Amniotic epithelial cell (primary cell): ENCODE measurements at places on chromosomes 4 and X.

DNA sequence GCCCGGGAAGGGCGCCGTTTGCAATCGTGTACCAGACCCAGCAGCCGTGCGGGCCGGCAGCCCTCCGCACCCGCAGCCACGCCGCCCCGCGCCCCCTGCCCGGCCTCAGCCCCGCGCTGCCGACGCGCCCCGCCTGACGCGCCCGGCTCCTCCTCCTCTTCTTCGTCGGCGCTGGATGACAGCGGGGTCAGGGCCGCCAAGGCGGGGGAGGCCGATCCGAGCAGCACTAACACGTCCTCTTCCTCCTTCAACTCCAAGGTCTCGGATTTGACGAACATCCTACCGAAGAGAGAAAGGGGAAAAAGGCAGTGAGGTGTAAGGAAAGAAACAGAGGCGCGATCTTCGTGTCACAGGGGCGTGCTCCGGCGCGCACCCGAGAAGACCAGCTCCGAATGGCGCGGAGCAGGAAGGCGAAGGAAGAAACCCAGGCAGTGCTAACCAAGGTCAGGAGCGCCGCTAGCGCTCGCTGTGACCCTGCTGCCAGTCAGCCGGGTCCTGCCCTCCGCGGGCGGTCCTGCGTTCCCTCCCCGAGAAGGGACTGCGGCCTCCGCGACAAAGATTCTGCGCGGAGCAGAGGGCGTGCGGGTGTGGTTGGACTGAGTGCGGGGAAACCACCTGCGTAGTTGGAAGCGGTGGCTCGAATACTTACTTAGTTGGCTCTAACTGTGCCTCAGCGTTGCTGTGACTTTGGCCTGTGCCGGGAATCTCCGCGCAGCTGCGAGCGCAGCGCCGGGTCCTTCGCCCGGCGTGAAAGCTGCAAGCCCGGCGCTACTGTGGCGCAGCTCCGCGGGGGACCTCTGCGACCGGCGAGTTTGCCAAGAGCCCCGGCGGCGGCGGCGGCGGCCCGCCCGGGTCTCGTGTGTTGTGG is 548 bp downstream of the NEUROG2 start:
- no peak for DNase-seq

GRCh38 chr4:20652226-20652885 is 47.9 kb upstream of the PACRGL start:
- DNase-seq: no peak

- DNase-seq: no peak
Observed at GRCh38 chrX:39150220-39150619, 349.0 kb downstream of the MID1IP1 start.

GRCh38 chrX:47171996-47172395 is 21.6 kb upstream of the UBA1 start:
- DNase-seq: no peak

DNA sequence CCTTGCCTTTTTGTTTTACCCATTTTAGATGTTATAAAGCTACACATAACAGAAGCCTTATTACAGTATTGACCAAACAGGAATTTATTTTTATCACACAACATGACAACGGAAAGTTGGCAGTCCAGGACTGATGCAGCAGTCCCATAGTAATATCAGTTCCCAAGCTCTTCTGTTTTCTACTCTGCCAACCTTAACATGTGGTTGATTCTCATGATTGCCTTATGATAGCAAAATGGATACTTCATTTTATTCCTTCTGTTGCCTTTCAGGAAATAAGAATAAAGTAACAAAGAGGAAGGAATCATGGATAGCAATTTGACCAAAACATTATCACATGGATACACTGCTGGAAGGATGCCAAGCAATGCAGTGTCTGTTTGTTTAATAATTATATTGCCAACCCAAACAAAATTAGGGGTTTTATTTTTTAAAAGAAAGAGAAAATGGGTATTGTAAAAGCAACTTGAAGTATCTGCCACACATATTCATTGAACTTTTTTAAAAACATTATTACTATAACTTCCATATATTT is 275.7 kb downstream of the STPG2 start:
- DNase-seq: no peak

DNA sequence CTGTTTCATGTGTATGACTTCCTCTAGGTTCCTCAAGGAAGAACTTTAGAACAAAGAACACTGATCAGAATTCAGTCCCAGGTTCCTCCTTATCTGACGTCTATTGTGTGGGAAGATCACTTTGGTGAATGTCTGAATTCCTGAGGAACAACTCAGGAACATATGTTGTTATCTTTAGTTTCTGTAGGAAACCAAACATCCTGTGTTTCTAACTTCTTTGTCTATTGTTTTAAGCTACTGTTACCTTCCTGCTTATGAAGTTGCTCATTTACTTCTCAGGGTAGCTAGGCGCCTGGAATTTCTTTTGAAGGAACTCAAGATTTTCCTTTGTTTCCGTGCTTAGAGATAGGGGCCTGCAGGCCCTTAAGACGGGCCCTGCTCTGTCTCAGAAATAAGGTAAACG is 46.2 kb downstream of the MAGEB5 start:
- peak; percentile 57 for DNase-seq

GRCh38 chr4:36133658-36134057 is 110.7 kb downstream of the ARAP2 start:
- DNase-seq: no peak

DNA sequence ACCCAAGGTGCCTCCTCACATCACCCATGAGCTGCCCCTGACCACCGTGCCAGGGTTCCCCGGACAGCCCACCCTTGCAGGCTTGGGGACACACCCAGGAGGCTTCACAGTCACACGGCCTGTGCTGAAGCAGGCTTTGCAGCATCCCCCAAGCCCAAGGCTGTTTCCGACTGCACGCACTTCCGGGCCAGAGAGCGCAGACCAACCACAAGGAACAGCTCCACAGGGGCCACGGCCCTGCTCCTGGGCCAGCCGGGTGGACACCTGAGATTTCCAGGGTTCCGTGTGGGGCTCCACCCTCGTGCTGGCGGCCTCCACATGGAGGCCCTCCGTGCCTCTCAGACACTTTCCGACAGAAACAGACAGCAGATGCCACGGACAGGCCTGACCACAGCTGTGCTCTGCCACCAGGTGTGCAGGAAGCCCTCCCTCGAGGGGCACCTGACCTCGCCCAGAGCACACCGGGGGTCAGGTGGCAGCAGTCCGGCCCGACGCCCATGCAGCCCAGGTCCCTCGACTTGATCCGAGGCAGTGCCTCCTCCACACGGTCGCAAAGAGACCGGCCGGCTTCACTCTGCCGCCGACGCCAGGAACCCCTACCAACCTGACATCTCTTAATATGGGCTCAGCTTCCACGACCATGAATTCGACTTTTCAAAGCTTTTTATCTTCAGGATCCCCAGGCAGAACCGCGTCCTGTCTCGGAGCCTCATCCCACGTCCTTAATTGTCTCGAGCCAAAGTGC is 8.0 kb downstream of the CTBP1 start:
- no peak for DNase-seq

DNA sequence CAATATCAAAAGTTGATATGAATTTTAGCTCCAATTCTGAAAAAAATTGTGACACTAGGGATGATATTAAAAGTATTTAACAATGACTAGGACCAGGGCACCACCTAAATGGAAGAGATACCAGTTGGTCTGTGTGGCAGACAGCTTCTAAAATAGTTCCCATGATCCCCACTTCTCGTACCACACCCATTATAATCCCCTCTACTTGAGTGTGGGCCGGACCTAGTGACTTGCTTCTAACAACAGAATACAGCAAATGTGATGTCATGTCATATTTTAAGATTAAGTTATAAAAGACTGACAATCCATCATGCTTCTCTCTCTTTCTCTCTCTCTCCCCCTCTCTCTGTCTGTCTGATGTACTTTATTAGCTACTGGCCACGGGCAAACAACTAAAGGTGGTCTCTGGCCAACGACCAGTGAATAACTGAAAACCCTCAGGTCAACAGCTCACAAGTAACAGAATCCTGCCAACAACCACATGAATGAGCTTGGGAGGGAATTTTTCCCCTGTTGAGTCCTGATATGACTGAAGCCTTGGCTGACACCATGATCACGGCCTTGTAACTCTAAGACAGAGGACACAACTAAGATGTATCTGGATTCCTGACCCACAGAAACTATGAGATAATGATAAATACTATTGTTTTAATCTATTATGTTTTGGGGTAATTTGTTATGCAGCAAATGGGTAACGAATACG is 34.4 kb downstream of the FAM13A start:
- no peak for DNase-seq

DNA sequence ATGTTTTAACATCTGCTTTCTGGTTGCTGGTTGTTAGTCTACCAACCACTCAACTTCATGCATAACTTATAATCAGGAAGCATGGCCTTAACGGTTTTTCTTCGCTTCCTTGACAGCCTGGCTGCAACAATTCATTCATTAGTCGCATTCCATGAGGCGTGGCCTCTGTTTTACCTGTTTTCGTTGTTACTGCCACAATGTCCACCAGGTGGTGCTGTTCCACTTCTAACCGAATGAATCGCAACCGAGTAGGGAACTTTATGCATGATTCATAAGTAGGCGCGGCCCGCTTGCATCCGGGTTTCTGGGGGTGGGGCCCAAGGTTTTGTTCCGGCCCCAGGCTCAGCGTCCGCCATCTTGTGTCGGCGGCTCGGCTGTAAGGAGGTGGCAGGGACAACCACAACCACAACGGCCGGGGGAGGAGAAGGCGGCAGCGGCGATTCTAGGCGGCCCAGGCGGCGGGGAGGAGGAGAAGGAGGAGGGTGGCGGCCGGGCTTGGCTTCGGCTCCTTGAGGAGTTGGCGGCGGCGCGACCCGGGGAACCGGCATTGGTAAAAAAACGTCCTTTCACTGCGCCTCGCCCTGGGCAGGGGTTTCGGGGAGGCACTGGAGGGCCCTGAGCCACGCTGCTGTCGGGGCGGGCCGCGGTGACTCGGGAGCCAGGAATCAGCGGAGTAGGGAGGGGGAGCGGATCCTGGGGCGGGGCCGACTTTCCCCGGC is at the start of gene UBA1:
UBA1 (plus strand) TSS at position 355 of the 719 bp plus-strand sequence. CDS start 4,974 bp downstream, outside the sequence.
- DNase-seq: peak; percentile 89

DNA sequence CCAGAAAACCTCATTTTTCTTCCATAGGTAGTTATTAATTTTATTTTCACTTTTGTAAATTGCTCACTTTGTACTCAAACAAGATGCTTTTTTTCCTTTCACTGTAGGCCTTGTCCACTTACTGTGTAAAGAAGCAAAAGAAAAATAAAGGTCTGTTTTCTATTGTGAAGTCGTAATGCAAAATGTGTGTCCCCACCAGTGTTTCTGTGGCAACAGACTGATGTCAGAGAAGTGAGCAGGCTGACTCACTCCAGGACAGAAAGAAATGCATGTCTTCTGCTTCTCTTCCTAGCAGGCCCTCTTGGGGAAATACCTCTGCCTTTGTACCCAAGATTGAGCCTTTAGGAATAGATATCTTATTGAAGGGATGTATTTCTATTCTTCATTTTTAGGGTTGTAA is 30.3 kb downstream of the INPP4B start:
- peak; percentile 59 for DNase-seq

DNA sequence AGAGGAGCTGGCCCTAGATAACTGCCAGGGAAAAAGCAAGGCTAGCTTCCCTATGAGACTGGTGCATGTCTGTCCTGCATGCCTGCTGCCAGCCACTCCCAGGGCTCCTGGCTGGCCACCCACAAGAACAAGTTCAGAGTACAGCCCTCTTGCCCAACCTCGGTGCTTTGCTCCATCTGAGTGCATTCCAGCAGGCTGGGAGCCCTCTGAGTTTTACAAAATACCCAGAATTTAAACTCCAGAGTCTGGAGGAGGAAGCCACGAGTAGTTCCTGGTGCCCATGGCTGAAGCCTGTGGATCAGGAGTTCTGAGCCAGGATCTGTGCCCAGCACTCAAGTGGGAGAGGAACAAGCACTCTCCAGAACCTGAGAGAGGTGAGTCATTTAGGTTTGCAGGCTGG is 111.6 kb downstream of the MAGEE2 start:
- DNase-seq: no peak

DNA sequence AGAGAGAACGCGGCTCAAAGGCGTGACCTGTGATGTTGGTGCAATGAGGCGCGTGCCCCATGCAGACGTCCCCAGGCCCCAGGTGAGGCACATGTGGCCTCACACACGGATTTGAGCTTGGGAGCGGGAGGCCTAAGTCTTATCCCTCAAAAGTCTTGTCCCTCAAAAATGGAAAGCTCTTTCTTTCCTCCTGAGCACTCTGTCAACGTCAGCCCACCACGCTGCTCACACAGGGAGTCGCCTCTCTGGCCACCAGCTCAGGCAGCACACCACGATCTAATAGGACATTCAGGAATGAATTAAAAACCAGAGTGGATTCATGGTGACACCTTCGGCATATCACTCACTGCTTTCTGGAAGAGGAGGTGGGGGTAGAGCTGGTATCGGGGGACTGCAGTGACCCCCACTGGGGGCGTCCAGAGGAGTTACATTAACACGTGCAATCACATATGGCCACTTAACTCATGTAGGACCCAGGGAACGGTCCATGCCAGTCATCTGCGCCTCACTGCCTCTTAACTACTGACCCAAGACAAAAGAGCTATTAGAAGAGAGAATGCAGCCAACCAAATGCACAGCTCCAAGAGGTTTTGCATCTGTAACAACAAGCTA is 21.9 kb upstream of the CYP4V2 start:
- no peak for DNase-seq

GRCh38 chr4:177413656-177414055 is 28.6 kb downstream of the AGA start:
- no peak for DNase-seq

GRCh38 chr4:73589261-73589847 is 30.9 kb downstream of the RASSF6 start:
- peak; percentile 85 for DNase-seq

GRCh38 chrX:15549189-15550012 is 48.8 kb downstream of the BMX start:
- DNase-seq: no peak

DNA sequence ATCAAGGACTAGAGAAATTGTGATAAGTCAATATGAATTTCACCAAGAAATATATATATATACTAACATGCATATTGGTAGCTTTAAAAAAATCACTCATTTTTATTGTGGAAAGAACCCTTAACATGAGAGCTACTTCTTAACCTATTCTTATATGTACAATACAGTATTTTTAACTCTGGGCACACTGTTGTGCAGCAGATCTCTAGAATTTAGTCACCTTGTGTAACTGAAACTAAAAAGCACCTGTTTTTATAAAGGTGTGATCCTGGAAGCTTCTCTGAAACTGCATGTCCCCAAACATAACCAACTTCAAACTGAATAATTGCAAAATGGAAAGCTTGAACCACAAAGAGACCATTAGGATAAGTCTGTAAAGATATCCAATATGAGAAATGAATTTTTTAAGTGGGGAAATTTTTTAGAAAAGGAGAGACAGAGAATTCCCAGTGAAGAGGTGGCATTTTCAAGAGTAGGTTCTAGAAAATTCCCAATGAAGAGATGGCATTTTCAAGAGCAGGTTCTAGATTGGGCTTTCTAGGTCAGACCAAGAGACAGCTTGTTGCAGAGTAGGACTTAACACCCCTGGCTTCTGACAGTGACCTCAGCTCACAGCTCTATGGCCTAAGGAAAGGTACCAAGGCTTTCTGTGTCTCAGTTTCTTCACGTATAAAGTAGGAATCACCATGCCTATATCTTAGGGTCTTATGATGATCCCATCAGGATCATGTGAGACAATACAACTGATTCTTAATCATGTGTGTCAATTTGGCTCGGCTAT is 22.0 kb upstream of the PPARGC1A start:
- no peak for DNase-seq
